IPS DF 19.7 (cell line): ENCODE measurements at places on chromosomes 13 and 19.

DNA sequence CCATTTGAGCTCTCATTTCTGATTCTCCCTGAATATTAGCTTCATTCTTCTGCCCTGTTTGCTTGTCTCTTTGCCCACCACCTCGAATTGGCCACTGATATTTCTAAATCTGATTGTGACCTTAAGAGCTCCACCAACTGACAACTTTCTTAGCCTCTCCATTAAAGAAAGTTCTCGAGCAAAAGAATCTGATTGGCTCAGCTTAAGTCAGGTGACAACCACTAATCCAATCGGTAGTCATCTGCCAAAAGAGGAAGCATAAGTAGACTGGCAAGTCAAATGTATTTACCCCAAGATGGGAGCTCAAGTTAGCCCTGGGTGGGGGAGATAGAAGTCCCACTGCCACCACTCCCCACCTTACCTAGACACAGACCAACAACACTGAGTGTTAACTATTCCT is 41.5 kb downstream of the NOTCH3 start:
- DNase-seq, result no peak

GRCh38 chr19:44810234-44811121 is 1.6 kb downstream of the BCAM start:
- DNase-seq, result no peak

GRCh38 chr19:17370026-17370587 is 7.0 kb downstream of the PLVAP start:
- DNase-seq, result no peak

DNA sequence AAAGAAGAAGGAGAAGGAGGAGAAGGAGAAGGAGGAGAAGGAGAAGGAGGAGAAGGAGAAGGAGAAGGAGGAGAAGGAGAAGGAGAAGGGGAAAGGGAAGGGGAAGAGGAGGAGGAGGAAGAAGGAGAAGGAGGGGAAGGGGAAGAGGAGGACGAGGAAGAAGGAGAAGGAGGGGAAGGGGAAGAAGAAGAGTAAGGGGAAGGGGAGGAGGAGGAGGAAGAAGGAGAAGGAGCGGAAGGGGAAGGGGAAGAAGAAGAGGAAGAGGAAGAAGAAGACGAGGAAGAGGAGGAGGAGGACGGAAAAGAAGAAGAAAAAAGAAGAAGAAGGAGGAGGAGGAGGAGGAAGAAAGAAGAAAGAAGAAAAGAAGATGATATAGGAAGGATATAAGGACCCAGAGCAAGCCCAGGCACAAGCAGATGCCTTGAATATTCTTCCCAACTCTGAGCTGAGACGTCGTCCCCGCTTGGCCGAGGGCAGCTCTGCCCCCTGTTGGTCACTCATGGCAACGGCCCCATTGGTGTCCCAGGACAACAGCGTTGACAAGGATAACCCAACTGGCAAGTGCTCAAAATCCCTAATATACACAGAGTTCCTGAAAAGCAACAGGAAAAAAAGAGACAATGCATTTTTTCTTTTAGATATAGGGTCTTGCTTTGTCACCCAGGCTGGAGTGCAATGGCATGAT is 30.6 kb upstream of the IGSF23 start:
- no peak for DNase-seq

- no peak for DNase-seq
These were observed 63.5 kb upstream of the SPATA13 start for GRCh38 chr13:24097064-24097463.

DNA sequence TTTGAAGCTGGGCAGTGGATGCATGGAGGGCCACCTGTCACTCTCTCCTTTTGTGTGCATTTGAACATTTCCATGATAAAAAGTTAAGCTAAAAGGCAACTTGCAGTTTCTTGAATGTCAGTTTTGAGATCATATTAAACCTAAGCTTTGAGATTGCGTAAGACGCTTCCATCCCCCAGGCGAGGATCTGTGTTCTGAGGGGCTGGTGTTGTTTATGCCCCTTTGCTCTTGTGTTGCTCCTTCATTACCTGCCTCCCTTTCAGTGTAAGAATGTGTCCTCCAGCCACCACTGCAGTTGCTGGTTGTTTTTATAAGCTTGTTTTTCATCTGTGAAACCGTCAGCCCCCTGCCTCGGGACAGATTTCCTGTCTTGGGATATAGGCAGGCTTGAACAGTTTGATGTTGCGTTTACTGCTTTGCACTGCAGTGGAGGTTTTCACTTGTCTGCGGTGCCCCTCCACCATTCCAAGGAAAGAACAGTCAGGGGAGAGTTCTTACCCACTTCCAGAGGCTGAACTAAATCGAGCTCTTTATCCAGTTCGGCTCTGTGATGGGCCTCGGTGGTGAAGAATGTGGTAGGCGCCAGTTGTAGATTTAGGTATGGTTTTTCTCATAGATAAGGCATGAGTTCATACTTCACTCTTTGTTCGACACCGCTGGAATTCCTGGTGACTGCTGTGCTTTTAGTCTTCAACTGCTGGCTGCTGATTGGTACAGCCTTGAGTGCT is 96.8 kb downstream of the ARHGEF7 start:
- peak; percentile 73 for DNase-seq

DNA sequence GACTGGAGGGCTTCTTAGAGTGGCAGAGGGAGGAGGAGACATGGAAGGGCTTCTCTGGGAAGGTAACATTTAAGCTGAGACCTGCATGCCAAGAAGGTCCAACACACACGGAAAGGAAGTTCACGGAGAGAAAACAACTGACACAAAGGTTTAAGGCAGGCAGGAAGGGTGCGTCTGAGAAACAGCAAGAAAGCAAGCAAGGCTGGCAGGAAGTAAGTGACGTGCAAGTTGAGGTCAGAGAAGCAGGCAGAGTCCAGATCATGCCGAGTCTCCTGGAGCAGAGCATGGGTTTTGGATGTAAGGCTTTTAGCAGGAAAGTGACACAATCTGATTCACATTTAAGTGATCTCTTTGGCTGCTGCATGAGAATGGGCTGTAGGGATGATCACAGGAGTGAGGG is 60.5 kb downstream of the ATP7B start:
- no peak for DNase-seq

- no peak for DNase-seq
These were observed 22.1 kb upstream of the F7 start for GRCh38 chr13:113083402-113084061.

- DNase-seq, result no peak
These were observed 3.8 kb downstream of the SCN1B start for GRCh38 chr19:35034005-35034502.

- DNase-seq, result no peak
These were observed 82.7 kb downstream of the DLEU7 start for GRCh38 chr13:50760751-50761150.

DNA sequence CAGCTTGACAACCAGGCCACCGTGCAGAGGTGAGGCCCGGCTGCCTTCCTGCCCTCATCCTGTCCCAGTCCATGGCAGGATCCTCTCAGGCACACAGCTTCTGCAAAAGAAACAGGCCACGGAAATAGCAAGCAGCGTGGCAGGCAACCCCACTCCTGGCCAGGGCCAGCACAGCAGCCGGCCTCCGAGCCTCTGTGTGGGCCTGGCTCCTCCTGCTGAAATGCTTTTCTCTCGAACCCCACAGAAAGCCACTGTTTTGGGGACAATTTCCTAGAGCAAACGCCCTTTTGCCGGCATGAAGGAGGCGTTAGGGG is 39.5 kb upstream of the F7 start:
- no peak for DNase-seq

DNA sequence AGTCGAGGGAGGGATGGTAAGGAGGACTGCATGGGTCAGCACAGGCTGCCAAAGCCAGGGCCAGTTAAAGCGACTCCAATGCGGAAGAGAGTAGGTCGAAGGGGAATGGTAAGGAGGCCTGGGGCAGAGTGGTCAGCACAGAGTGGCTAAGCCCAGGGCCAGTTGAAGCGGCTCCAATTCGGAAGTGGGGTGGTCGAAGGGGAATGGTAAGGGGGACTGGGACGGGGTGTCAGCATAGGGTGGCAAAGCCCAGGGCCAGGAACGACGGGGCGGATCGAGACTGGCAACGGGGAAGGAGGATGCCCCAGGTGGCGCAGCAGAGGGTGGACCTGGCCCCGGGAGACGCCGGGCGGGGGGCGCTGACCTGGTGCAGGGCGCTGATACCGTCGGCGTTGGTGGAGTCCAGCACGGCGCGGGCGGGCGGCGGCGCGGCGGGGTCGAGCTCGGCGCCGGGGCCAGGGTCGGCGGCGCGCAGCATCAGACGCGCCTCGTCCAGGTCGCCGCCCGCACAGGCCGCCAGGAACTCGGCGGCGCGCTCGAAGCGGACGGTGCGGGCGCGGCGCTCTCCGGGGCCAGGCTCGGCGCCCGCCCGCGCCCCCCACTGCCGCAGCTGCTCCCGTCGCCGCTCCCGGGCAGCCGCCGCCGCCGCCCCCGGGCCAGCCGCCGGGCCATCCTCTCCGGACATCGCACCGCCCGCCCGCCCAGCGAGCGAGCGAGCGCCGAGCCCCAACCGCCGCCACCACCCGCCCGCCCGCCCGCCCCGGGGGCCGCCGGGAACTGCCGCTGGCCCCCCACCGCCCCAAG is at the start of gene PPP1R12C:
TSS of gene PPP1R12C (minus strand) at position 779 of the 804 bp plus-strand sequence. CDS start at position 685, 94 bp downstream.
- DNase-seq, result no peak

DNA sequence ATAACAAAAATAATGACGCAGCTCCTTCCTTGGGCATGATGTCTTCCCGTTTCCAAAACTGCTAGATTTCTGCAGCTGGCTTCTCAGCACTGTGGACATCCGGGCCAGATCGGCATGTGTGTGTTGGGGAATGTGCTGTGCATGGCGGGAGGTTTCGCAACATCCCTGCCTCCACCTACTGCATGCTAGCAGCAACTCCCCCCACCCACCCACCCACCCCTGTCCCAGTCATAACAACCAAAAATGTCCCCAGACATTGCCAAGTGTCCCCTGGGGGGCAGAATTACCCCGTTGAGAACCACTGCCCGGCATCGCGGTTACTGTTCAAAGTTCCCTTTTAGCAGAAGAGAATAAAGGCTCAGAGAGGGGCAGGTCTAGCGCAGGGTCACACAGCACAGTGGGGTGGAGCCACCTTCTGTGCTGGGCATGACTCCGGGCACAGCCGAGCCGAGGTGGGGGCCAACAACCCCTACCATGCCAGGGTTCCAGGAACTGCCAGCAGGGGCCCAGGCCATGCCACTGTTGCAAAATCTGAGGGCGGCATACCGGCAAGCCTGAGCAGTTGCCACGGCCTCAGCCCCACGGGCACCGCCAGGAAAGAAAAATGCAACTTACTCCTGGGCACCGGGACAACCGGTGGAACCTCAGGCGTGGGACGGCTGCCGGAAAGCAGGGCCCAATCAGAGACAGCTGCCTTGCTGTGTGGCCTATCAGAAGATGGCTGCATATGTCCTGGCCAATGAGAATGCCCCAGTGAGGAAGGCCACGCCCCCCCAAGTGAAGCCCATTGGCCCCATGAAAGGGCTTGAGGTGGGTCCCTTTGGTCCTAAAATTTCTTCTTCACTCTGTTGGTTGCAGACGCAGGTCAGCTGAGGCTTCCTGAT is 22.5 kb upstream of the NFIC start:
- DNase-seq, result no peak

- no peak for DNase-seq
These were observed 105.7 kb upstream of the SLC15A1 start for GRCh38 chr13:98858191-98858590.

DNA sequence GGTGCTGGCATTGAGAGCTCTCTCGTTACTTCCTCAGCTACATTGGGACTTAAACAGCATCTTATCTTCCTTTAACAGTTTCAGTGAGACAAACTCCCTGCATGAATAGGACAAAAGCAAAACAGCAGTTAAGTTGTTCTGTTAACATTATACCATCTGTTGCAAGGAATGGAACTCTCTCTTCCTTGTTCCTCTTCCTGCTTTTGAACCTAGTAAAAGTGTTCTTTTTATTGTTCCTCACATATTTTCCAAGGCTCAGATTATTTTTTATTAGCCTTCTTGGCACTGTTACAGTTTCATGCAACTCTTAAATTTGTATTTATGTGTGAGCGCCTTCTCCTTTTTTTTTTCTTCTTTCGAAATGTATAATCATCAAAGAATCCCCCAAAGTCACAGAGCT is 202.6 kb upstream of the UFM1 start:
- DNase-seq, result no peak

DNA sequence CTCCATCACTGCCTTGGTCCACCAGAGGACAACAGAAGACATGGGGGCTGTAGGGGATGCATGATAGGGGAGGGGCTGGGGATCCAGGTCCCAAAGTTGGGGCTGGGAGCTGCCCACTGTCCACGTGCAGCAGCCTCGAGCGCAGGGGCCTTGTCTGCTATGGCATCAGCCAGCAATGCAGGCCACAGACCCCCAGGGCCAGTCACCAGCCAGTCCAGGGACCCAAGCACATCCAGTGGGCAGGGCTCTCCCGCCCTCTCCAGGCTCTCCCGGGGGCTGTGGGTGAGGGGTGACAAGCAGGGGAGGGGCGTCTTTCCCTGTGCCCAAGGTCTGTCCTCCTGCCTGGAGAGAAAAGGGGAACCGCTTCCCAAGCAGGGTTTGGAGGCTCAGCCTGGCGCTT is 32.8 kb downstream of the PEPD start:
- DNase-seq, result no peak

DNA sequence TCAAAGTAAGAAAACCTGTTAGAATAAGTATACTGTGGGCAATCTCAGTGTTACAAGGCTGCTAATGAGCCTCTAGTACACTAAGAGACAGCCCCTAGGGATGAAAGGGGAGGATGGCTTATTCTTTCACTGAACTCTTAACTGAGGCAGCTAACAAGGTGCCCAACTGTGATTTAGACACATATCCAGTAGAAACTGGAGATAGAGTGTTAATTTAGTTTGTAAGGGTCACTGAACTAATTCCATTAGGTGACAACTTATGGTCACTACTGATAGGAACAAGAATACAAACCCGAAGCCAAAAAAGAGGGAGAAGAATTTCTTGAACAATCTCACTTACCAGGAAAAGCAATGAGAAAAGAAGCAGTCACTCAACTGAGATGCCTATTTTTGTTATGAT is 1010.6 kb downstream of the PCDH9 start:
- DNase-seq, result no peak

DNA sequence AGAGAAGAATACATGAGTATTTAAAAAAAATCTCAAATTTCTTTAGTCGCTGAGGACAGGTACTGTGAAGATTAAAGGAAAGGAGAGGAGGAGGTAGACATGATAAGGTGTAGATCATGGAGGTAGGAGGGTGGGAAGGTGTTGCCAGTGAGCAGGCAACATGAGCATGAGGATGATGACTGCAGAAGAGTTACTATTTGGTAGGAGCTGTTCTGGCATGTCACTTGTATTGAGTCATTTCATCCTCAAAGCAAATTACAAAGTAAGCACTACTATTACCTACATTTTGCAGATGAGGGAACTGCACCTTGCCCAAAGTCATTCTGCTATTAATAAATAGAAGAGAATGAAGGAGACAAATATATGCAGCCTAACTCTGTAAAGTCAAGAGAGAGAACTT is 435.8 kb upstream of the KLF12 start:
- no peak for DNase-seq

DNA sequence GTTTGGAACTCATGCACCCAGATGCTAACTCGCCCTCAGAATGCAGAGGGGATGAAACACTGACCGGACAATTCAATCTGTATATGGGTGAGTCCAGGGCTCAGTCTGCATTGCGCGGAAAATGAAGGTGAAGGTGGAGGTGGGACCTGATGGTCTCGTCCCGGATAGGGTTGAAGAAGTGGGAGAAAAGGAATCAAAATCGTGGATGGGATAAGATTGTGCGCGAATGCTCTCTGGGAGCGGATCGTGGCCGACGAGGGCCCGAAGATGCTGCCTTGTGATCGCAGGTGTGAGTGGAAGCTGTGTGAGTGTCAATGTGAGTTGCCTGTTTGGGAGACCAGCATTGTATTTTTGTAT is 594 bp upstream of the ZNF850 start:
- DNase-seq, result no peak

GRCh38 chr13:92894447-92894846 is 332.2 kb upstream of the GPC6 start:
- DNase-seq, result no peak

GRCh38 chr19:1468274-1468820 is 10.7 kb downstream of the C19orf25 start:
- DNase-seq, result no peak

- no peak for DNase-seq
These were observed 696 bp upstream of the SAMD1 start for GRCh38 chr19:14091081-14091812.
